ENCODE measurements at places on chromosomes 3 and 15.

DNA sequence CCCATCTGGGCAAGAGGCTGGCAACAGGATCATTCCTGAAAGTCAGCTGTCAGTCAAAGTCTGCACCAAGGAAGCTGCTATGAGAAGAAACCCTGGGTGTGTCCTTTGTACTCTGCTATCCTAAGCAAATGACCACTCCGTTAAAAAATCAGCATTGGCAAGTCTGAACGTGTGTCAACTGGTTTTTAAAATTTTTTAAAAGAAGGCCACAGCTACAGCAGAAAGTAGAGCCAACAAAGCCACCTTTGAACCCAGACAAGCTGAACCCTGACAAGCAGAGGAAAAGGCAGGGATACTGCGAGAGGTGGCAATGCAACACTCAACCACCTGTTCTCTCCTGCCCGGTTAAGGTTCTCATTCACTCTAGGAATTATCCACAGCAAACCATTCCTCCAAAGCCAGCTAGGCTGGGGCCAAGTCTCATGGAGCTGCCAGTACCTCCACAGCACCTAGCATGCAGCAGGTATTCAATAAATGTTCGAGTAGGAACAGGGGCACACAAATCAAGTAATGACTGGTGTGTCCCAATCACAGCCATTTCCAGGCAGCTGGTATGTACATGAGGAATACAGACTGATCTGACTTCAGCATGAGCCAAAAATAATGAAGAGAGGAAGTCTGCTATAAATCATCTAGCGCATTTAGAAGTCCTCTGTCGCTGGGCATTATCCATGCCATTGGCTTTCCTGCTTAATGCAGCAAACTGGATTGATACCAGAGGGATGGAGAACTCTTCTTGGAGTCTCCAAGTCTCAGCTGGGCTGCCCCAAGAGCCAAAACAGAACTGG lies 76.0 kb downstream of the ADCY5 start:
- no peak for DNase-seq

GRCh38 chr15:40276927-40277326 lies 5.9 kb downstream of the ANKRD63 start:
- no peak for DNase-seq

DNA sequence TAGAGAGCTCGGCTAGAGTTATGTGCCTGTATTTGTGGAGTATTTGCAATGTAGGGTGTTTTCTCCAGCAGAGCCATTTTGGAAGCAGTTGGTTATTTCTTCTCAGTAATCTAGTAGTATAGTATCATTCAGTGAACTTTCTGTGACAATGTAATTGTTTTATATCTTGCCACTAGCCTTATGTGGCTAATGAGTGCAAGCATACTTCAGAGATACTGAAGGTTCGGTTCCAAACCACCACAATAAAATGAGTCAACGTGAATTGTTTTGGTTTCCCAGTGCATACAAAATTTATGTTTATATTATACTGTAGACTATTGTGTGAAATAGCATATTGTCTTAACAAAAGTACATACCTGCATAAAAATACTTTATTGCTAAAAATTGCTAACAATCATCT lies 286.9 kb upstream of the TBL1XR1 start:
- DNase-seq, result no peak

GRCh38 chr15:33846862-33847261 lies 121.4 kb upstream of the CHRM5 start:
- no peak for DNase-seq

GRCh38 chr3:112689989-112690388 lies 49.0 kb upstream of the CCDC80 start:
- DNase-seq, result no peak

All from CD4-positive, alpha-beta T cell treated with Interleukin-17A for 4 hours (primary cell).